ENCODE measurements at places on chromosomes 6 and 20. TPM values are rescaled to one million over a fixed set of nuclear protein-coding genes. Genes with fewer than 3 reads are reported as not detected.
A peak's percentile ranks its signal among the peaks of the same experiment; 100 is the strongest.

- H3K27me3 ChIP-seq: no peaks in the 10 kb centered on the region
- H3K4me3 ChIP-seq: peak overlapping the region; percentile 40
- H3K27ac ChIP-seq: peak overlapping the region; percentile 98
- peak; percentile 90 for DNase-seq
Observed at GRCh38 chr6:158816803-158817727, 2.1 kb downstream of the EZR start.

SLC32A1 gene
- not detected for total RNA-seq

PLCB4 gene
- 70.2 TPM for total RNA-seq

- no peaks in the 10 kb centered on the region for H3K36me3 ChIP-seq
- H3K27ac ChIP-seq: no peak overlapping the region
- no peak overlapping the region for H3K4me3 ChIP-seq
- no peaks in the 10 kb centered on the region for H3K4me1 ChIP-seq
- no peaks in the 10 kb centered on the region for H3K27me3 ChIP-seq
Observed at GRCh38 chr6:13251242-13251641, 77.1 kb downstream of the TBC1D7 start.

NOTCH4 gene
- 37.9 TPM for total RNA-seq

GRCh38 chr6:3612341-3613041, 139.0 kb downstream of the PXDC1 start:
- H3K27ac ChIP-seq: no peak overlapping the region
- H3K36me3 ChIP-seq: no peaks in the 10 kb centered on the region
- DNase-seq: no peak
- H3K27me3 ChIP-seq: no peaks in the 10 kb centered on the region

FAM162B gene
- total RNA-seq: 17.2 TPM

GRCh38 chr6:24460966-24461365, 28.4 kb downstream of the GPLD1 start:
- DNase-seq: no peak
- no peak overlapping the region for H3K27ac ChIP-seq
- H3K4me1 ChIP-seq: no peaks in the 10 kb centered on the region
- no peaks in the 10 kb centered on the region for H3K36me3 ChIP-seq
- no peak overlapping the region for H3K4me3 ChIP-seq

CCN6 gene
- not detected for total RNA-seq

- peak overlapping the region; percentile 63 for H3K4me3 ChIP-seq
- H3K27ac ChIP-seq: peak overlapping the region; percentile 93
- peaks cover 11% of the 10 kb centered on the region for H3K4me1 ChIP-seq
- no peaks in the 10 kb centered on the region for H3K27me3 ChIP-seq
Observed at GRCh38 chr6:139135578-139136545, 982 bp downstream of the HECA start.

- H3K4me3 ChIP-seq: peak overlapping the region; percentile 92
- H3K4me1 ChIP-seq: peaks cover 25% of the 10 kb centered on the region
- no peaks in the 10 kb centered on the region for H3K36me3 ChIP-seq
- DNase-seq: no peak
- H3K27ac ChIP-seq: peak overlapping the region; percentile 100
Observed at GRCh38 chr6:3752531-3753227, 1.2 kb upstream of the PXDC1 start.

DNA sequence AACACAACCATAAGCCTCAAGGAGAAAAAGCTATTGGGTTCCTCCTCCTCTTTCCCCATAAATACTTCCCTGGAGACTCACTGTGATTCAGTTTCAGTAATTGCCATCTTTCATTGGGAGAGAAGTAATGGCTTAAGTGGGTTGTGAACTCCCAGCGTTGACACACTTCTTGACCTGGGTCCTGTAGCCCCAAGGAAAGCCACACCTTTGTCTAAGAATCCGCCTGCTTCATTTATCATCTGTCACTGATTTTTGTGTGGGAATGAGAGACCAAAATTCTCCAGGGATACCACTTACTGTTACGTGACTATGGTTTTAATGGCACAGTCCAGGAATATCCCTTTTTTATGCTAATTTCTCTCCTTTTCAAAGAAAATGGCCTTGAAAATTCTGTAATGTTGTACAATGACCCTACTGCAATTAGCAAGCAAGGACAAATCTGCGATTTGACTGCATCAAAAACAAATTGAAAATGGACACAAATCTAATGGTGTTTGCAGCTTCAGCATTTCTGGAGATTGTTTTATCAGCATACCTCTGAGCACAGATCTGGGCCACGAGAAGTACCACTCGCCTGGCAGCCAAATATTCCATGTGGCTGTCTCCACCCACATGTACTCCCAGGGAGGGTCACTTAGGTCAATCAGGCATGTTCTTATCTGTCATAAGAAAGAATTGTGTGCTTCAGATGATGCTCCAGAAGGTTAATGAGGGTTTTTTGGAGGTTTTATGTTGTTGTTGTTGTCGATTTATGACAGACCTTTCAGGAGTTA, 29.8 kb downstream of the DCBLD1 start:
- H3K36me3 ChIP-seq: no peaks in the 10 kb centered on the region
- no peak overlapping the region for H3K4me3 ChIP-seq
- no peaks in the 10 kb centered on the region for H3K27me3 ChIP-seq
- DNase-seq: no peak
- no peak overlapping the region for H3K27ac ChIP-seq

GRCh38 chr6:54248994-54249393, 59.2 kb upstream of the TINAG start:
- H3K27me3 ChIP-seq: no peaks in the 10 kb centered on the region
- DNase-seq: no peak
- no peak overlapping the region for H3K27ac ChIP-seq
- no peaks in the 10 kb centered on the region for H3K4me1 ChIP-seq
- no peak overlapping the region for H3K4me3 ChIP-seq
- no peaks in the 10 kb centered on the region for H3K36me3 ChIP-seq

GRCh38 chr20:59006167-59006863, 739 bp downstream of the CTSZ start:
- H3K4me1 ChIP-seq: peaks cover 55% of the 10 kb centered on the region
- H3K27ac ChIP-seq: peak overlapping the region; percentile 12
- H3K36me3 ChIP-seq: peaks cover under 1% of the 10 kb centered on the region

- H3K4me1 ChIP-seq: peaks cover 92% of the 10 kb centered on the region
- peak overlapping the region; percentile 98 for H3K27ac ChIP-seq
- no peak overlapping the region for H3K4me3 ChIP-seq
- DNase-seq: peak; percentile 95
- H3K27me3 ChIP-seq: no peaks in the 10 kb centered on the region
- no peaks in the 10 kb centered on the region for H3K36me3 ChIP-seq
Observed at GRCh38 chr20:57244221-57244585, 22.2 kb downstream of the BMP7 start.

GRCh38 chr6:56526860-56527544, 115.7 kb downstream of the DST start:
- H3K27me3 ChIP-seq: no peaks in the 10 kb centered on the region
- no peak overlapping the region for H3K27ac ChIP-seq
- peaks cover 11% of the 10 kb centered on the region for H3K36me3 ChIP-seq
- no peaks in the 10 kb centered on the region for H3K4me1 ChIP-seq
- no peak for DNase-seq
- H3K4me3 ChIP-seq: no peak overlapping the region

GRCh38 chr20:47070176-47070575, 175.5 kb downstream of the EYA2 start:
- DNase-seq: no peak
- no peaks in the 10 kb centered on the region for H3K27me3 ChIP-seq
- H3K4me3 ChIP-seq: no peak overlapping the region
- no peaks in the 10 kb centered on the region for H3K4me1 ChIP-seq
- no peaks in the 10 kb centered on the region for H3K36me3 ChIP-seq
- no peak overlapping the region for H3K27ac ChIP-seq
